ENCODE measurements at places on chromosomes 11 and 22. TPM values are rescaled to one million over a fixed set of nuclear protein-coding genes. Genes with fewer than 3 reads are reported as not detected.
A peak's percentile ranks its signal among the peaks of the same experiment; 100 is the strongest.

YPEL4 gene
- total RNA-seq: 0.82 TPM

SAA4 gene
- total RNA-seq: 1.3 TPM

BDNF gene
- 0.31 TPM for total RNA-seq

DNA sequence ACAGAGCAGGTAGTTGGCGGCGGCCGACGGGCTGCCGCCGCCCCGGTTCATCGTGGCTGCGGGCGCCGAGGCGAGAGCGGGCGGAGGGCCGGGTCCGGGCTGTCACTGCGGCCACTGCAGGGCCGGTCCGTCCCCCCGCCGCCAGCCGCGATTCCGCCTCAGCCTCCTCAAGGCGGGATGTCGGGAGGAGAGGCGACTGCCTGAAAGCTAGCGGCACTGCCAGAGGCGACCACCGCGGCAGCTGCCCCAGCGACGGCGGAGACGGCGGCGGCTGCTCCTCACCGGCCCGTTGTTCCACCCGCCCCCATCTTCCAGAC lies 234 bp downstream of the SESN3 start:
- no peak for DNase-seq

SEPTIN3 gene
- 0.22 TPM for total RNA-seq

- no peak for DNase-seq
These were observed 60.9 kb upstream of the HSPA8 start for GRCh38 chr11:123122852-123123251.

DNA sequence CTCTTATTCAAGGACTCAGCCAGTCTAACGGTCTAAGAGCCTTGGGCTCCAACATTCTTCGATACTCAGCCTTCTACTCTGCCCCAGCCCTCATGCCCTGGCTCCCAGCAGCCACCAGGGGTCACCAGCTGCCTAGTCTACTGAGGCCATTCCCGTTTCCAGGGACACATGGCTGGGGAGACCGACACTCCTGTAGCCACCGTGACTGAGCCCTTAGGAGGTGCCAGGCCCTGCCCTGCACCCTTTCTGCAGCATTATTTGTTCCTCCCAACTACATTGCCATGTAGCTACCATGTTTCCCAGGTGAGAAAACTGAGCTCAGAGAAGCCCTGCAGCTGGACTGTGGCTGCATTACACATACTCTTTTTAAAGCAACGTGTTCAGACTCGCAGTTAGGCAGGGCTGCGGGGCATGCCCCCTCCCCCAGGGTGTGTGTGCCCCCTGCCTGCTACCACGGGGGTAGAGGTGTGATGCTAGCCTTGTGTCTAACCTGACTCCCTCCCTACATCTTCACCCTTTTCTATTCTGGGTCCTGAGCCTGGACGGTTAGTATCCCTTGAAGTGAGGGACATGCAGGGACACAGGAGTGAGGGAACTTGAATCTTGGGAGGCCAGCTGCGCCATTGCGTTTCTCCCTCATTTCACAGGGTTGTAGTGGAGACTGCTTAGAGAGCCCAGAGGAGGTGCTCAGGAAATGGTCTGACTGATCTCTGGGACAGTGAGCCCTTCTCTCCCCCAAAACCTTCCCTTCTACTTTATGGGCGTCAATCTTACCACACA lies 17.5 kb downstream of the ATG16L2 start:
- peak; percentile 83 for DNase-seq

DNA sequence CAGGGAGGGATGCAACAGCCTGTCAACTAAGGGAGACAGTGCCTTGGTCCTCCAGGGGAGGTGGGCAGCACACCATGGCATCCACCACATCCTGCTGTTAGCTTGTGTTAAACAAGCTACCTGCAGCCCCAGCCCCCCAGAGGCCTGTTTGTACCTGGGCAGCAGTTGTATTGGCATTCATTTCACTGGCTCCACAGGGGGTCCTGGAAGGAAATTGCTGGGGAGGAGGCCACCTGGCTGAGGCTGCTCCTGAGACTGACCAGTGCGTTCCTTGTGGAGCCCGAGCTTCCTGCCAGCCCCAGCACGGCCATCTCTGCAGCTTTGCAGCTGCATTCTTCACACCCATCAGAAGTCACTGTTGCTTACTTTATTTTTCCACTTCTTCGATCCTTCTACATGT lies 479.9 kb downstream of the INSC start:
- no peak for DNase-seq

GRCh38 chr11:61258546-61258945 lies 17.6 kb downstream of the PGA5 start:
- DNase-seq: no peak

DNA sequence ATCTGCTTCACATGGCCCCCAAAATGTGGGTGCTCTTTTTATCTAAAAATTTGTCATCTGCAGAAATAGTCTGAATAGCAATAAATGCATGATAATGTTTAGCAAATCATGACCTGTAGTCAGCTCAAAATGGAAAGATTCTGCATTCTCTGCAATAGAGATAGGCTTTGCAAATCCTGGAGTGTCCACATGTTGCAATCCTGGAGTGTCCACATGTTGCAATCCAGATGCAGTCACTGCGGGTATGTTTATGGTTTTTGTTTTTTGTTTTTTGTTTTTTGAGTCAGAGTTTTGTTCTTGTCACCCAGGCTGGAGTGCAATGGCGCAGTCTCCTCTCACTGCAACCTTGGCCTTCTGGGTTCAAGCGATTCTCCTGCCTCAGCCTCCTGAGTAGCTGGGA lies 20.2 kb upstream of the LRRC32 start:
- no peak for DNase-seq

LRFN4 gene
- 22.3 TPM for total RNA-seq
